Activated naive CD8-positive, alpha-beta T cell treated with anti-CD3 and anti-CD28 coated beads for 36 hours (primary cell): ENCODE measurements at places on chromosomes 1 and 21. TPM values are rescaled to one million over a fixed set of nuclear protein-coding genes. Genes with fewer than 3 reads are reported as not detected.

LAMC2 gene
- not detected for total RNA-seq

E2F2 gene
- total RNA-seq: 37.5 TPM

OLFML3 gene
- total RNA-seq: not detected

DNA sequence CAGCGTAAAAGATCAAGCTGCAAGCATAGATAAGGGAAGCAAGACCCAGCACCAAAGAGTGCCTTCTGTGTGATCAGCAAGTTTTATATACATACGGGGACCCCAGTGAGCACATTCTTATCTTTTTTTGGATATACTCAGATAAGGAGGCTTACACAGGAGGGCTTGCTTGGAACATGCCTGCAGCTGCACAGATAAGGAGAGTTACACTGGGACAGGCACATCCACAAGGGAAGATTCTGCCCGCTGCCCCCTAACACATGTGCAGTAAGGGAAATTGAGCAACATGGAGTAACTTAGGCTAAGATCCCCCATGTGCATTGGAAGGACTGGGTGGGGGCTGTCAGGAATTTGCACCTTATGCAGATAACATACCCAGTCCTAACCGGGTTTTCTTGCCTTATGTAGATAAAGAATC is 1334.8 kb downstream of the MRPL39 start:
- no peak for DNase-seq

DNA sequence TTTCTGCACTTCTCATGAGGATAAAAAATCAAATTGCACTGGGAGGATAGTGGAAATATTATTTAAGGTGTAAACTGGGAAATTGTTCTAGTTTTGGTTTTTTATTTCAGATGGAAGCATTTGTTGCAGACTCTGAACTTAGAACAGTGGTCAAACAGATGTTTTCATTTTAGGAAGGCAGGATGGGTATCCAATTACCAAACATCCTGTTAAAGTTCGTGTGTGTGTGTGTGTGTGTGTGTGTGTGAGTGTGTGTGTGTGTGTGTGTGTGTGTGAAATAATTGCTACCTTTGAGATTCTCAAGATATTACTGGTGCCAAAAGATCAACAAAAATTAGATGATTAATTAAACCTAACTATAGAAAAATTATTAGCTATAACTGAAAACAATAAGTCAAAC is 24.3 kb upstream of the DUSP10 start:
- DNase-seq: no peak

DNA sequence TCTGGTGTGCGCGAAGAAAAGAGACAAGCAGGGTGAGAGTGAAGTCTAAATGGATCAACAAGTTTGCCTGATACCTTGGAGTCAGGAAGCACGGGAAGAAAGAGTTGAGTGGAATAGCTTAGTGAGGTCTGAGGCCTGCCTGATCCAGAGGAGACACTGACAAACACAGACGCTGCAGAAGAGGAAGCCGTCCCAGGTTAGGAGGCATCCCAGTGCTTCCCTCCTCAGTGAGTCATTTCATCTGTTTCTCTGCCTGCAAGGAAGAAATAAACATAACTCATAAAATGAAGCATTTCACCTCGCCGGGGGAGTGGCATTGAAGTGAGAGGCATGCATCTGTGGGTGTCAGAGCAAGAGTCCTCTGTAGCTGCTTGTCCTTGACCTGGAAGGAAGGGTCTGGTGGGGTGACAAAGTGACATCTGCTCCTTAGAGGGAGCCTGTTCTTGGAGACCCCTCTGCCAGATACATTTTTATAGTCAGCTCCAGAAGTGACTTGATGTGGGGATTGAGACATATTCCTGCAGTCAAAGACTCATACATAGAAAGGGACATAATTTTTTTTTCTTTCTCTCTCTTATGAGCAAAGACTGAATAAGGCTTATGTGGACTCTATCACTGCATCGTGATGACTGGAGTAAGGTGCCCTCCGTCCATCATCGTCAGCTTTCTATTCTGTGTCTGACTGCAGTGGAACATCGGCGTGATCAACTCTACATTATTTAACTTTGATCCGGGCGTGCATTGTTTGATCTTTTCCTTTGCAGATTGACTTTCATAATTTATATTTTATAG is 256.7 kb downstream of the KIF26B start:
- DNase-seq: no peak

DNA sequence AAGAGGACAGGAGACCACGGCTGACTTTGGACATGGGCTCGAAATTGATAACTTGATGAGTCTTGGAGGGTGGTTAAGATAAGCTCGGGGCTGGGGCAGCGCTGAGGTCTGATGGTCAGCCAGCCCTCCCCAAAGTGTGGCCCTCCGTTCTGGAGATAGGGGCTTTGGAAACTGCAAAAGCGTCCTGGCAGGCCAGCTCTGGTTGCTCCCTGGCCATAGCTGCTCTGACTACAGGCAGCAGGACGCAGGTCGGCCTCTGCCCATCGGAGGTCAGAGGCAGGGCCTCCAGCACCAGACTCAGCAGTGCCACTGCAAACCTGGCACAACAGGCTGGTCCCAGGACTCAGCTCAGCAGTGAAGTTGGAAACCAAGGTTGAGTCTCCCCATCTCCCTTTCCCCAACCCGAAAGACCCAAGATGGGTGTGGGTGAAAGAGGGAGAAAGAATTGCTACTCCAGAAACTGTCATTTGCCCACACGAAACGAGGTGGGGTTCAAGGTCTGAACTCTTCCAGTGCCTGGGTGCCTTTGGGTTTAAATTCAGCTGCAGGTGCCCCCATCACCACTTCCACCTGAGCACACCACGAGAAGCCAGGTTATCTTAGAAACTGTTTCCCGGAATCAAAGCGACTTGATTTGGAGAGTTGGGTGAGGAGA is 4.8 kb downstream of the SIM2 start:
- DNase-seq: no peak

DNA sequence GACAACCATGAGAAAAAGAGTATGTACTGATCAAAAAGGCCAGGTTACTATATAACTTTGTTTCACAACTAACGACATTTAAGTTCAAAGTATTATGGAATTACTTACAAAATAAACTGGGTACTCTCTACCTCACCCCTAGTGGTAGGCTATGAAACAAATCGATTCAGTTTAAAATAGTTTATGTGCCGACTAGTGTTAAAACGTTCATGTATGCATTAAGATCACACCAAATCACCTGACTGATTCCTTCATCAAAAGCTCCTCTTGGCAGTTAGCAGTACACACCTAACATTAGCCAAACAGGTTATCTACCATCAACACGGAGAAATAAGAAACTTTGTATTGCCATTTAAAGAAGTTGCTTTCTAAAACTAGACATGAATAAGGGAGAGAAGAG is 137.1 kb downstream of the AKT3 start:
- DNase-seq: no peak

- DNase-seq: no peak
Measured at GRCh38 chr1:95583661-95584210, 349.7 kb downstream of the RWDD3 start.

DNA sequence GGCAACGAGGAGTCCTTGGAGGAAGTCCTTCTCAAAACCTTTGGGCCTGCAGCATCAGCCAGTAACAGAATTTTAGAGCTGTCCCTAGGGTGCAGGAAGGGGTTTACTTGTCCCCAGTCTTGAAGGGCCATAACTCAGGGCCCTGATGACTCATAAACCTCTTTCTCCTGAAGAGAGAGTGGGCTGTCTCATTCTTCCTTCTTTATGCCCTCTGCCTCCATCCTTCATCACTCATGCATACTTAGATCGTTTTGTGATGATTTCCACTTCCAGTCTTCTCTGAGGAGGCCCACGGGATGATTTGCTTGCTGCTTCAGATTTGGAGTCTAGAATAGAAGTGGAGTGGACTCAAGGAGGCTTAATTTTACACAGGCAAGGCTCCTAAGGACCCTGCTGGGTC is 60.2 kb downstream of the NDUFS5 start:
- no peak for DNase-seq

DNA sequence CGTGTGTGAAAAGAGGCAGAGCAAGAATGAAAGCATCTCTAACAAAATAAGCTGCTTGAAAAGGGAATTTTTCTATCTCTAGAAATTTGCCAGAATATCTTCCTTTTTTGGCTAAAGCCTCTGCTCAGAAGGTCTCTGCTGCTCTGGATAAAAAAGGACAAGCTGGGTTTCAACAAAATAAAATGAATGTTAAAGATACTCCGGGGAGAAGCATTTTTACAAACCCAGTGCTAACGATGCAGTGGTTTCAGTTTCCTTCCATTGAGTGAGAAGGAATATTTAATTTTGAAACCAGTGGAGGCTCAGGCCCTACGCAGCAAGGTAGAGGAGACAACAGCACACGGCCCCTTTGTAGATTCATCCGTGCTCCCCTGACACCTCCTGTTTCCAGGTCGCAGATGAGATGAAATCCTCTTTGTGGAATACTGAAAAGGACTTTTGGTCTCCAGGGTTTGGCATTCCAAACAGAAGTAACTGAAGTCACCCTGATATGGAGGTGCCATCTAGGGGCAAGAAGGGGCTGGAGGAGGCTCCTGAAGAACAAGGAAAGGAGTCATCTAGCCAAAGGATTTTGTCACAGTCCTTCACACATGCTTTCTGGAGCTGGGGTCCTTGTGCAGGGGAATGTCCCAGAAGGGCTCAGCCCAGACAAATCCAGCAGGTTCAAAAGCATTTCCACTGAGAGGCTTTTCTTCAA is 65.7 kb upstream of the SYT6 start:
- no peak for DNase-seq

DNA sequence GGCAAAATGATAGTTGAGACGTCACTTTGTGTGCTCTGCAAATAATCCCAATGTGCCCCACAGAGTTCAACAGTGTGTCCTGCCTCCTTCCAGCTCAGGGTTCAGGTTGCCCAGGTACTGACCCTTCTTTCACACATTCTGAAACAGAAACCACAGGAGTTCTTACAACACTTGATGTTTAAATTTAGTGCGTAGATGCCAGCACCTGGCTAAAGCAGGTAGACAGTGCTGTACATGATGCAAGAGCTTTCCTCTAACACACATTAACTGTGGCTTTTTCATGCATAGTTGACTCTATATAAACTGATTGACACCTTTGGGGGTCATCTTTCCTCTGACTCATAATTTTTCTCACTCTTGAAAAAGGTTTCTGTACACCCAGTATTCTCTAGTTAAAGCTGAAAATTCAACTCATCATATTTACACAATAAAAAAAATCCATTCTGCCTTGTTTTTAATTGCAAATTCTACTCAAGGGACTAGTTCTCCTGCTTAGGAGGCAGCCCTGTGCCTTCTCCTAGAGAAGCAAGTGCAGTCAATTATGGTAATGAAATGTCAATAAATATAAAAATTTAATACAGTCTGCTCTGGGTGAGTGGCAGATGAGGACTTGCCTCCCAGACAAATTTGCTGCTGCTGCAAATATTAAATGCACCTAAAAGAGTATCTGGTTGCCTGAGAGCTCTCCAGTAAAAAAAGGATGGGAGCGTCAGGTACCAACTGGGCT is 91.4 kb downstream of the NR5A2 start:
- DNase-seq: no peak

DNA sequence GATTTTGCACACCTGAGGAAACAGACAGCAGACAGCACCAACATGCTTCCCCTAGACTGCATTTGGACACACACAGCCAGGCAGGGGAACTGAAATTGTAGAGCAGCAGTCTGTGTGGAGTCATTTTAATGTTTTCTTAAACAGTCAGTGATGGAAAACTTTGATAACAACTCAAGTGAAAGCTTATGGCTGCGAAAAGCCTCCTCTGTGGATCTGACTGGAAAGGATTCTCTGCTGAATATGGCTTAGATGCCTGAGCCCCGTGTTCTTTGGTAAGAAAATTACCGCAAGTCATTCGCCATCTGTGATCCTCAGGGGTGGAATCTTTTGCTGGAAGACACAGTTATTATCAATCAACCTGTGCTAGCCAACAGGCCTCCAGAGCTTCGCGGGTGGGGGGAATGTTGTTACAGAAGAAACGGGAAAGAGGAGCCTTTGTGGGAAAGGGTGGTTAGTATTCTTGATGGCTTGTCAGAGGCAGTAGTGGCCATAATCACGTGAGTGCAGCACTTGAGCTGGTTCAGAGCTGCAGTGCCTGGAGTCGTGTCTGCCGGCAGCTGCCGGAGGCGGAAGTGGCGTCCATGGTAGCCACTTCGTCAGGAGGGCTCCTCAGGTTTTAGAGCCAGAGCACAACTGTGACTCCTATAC is 204.7 kb downstream of the ST6GALNAC3 start:
- no peak for DNase-seq

- DNase-seq: no peak
Measured at GRCh38 chr1:163834778-163835177, 513.0 kb downstream of the NUF2 start.

GRCh38 chr1:30450818-30451233 is 272.6 kb downstream of the MATN1 start:
- DNase-seq: no peak

DNA sequence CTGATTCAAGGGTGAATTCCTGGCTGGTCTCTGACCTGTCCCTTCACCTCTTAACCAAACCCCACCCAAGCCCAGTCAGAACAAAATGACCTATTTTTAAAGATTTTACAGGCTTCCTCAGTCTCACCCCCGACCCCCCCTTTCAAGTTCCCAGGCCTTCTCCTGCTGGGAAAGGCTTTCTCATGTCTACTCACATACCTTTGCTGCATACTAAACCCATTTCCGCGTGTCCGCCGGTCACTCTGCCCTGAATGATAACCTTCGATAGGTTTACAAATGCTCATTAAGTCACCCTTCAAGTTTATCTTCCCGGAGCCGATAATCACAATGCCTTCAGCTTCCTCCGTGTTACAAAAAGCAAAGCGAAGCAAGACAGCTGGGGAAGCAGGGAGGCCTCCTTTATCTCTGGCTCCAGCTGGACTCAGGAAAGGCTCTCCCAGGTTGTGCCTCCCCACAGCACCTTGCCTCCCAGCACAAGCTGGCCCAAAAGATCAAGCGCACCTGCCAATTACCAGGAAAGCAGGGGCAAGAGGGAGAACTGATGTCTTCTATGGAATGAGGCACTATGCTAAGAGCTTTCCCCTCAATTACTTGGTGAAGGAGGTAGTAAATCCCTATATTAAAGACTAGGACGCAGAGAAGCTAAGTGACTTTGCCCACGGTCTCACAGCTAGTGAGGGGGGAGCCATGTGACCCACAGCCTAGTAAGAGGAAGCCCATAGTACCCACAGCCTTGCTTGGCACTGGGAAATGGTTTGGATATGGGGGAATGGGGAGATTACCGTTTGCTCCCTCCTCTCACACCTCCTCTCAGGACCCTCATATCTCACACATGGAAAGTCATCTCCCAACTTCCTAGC is 15.9 kb downstream of the SMIM12 start:
- DNase-seq: no peak

GRCh38 chr1:39852876-39853275 is 30.4 kb downstream of the TRIT1 start:
- no peak for DNase-seq

- DNase-seq: no peak
Measured at GRCh38 chr1:99384021-99384420, 119.7 kb downstream of the PLPPR4 start.

- DNase-seq: no peak
Measured at GRCh38 chr21:42426424-42426823, 22.7 kb downstream of the UBASH3A start.

- DNase-seq: no peak
Measured at GRCh38 chr1:6915999-6916565, 130.8 kb downstream of the CAMTA1 start.

GRCh38 chr1:244303610-244303969 is 148.1 kb downstream of the ADSS2 start:
- DNase-seq: no peak
